ENCODE measurements at places on chromosomes 7 and 10.

GRCh38 chr10:299969-300368 is 164.7 kb downstream of the ZMYND11 start:
- peaks cover 4% of the 10 kb centered on the region for H3K4me1 ChIP-seq
- H3K27me3 ChIP-seq = no peaks in the 10 kb centered on the region
- DNase-seq = no peak
- no peak overlapping the region for H3K27ac ChIP-seq
- no peaks in the 10 kb centered on the region for H3K36me3 ChIP-seq

- H3K27me3 ChIP-seq = peaks cover 4% of the 10 kb centered on the region
- H3K4me1 ChIP-seq = peaks cover 12% of the 10 kb centered on the region
- no peak overlapping the region for H3K27ac ChIP-seq
- no peak for DNase-seq
- H3K4me3 ChIP-seq = no peak overlapping the region
- H3K36me3 ChIP-seq = no peaks in the 10 kb centered on the region
Observed at GRCh38 chr10:96333101-96333500, 25.7 kb downstream of the OPALIN start.

DNA sequence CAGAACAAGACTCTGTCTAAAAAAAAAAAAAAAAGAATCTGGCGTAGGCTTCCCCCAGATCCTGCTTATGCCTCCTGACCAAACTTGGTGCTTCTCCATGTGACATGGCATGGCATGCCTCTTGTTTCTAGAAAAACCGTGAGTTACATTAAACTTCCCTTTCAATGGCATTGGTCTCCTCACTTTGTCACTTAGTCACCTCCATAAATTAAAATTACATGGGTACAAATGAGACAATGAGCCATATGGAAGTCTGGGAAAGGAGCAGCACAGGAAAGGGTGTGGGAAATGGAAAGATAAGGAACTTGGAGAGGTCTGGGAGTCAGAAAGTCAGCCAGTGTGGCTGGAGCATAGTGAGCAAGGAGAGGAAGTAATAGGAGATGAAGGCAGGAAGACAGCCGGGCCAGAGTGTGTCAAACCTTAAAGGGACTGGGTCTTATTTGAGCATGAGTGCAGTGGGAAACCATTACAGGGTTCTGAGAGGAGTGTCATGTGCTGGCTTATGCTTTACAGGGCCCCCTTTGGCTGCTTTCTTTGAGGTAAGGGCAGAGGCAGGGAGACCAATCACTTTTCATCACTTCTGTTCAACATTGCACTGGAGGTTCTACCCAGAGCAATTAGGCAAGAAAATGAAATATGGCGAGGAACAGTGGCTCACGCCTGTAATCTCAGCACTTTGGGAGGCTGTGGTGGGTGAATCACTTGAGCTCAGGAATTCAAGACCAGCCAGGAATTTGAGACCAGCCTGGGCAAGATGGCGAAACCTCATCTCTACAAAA is 21.3 kb upstream of the ZMIZ2 start:
- peaks cover 3% of the 10 kb centered on the region for H3K4me1 ChIP-seq
- H3K4me3 ChIP-seq = no peak overlapping the region
- no peaks in the 10 kb centered on the region for H3K36me3 ChIP-seq
- H3K27me3 ChIP-seq = peaks cover 3% of the 10 kb centered on the region
- no peak for DNase-seq
- H3K27ac ChIP-seq = no peak overlapping the region

- no peaks in the 10 kb centered on the region for H3K36me3 ChIP-seq
- H3K27me3 ChIP-seq = peaks cover 2% of the 10 kb centered on the region
- no peaks in the 10 kb centered on the region for H3K4me1 ChIP-seq
- DNase-seq = no peak
- no peak overlapping the region for H3K27ac ChIP-seq
- H3K4me3 ChIP-seq = no peak overlapping the region
Observed at GRCh38 chr7:26655781-26656180, 208.6 kb downstream of the SKAP2 start.

- H3K27me3 ChIP-seq = no peaks in the 10 kb centered on the region
- no peak overlapping the region for H3K27ac ChIP-seq
- H3K36me3 ChIP-seq = peaks cover 37% of the 10 kb centered on the region
Observed at GRCh38 chr10:92972066-92972870, 88.3 kb upstream of the CYP26C1 start.

DNA sequence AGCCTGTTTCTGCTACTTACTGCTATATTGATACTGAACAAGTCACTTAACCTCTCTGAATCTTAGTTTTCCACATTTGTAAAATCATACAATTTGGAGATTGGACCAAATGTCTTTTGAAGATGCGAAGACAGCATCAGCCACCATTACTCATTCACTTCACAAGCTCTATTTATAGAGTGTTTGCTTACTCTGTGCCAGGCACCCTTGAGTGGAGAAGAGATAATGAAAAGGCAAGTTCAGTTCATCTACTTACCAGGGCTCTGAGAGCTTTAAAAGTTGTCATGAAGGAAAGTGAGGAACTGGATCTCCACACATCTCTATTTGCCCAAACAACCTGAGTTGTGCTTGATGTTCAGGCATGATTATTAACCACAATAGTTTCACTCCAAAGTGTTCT is 277.5 kb downstream of the CSTF2T start:
- H3K27ac ChIP-seq = no peak overlapping the region
- no peaks in the 10 kb centered on the region for H3K36me3 ChIP-seq
- no peak for DNase-seq

GRCh38 chr10:22624287-22624738 is 90.1 kb downstream of the PIP4K2A start:
- peak overlapping the region; percentile 84 for H3K27ac ChIP-seq
- H3K4me3 ChIP-seq = peak overlapping the region; percentile 39
- H3K27me3 ChIP-seq = no peaks in the 10 kb centered on the region
- peaks cover 93% of the 10 kb centered on the region for H3K4me1 ChIP-seq
- peaks cover 9% of the 10 kb centered on the region for H3K36me3 ChIP-seq
- no peak for DNase-seq

DNA sequence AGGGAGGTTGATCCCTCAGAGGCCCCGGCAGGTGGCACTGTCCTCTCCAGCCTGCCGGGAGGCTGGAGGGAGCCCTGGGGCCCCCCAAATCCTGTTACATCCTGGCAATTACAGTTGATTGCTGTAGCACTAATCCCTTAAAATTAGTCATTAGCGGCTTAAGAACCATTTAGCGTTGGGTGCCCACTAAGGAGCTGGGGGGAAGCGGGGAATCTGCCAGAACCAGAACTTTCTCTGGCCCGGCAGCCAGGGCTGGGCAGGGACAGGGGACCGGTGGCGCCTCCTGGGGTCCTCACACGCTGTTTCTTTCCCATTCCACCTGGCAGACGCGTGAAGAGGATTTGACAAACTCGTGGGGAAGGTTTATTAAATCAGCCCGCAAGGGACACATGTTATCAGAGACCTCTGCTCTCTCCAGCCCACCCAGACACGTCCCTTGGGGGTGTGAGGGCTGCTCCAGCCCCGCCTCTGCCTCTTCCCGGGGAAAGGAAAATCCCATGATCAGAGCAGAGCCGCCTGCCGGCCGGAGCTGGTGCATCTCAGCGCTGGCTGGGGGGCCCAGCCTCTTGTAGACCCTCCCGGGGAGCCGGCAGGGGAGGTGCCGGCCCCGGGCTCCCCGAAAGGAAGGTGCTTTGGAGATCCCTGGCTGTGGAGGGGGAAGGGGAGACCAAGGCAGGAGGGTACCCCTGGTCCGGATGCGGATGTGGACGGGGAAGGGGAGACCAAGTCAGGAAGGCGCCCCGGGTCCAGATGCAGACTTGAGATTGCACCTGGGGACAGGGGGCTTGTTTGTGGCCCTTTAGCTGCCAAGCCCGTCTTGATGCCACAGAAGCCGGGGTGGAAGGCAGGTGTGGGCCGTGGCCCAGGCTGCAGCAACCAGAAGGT is 142.7 kb downstream of the ELFN1 start:
- H3K27ac ChIP-seq = no peak overlapping the region
- H3K4me1 ChIP-seq = peaks cover 3% of the 10 kb centered on the region
- H3K4me3 ChIP-seq = no peak overlapping the region
- H3K36me3 ChIP-seq = no peaks in the 10 kb centered on the region

DNA sequence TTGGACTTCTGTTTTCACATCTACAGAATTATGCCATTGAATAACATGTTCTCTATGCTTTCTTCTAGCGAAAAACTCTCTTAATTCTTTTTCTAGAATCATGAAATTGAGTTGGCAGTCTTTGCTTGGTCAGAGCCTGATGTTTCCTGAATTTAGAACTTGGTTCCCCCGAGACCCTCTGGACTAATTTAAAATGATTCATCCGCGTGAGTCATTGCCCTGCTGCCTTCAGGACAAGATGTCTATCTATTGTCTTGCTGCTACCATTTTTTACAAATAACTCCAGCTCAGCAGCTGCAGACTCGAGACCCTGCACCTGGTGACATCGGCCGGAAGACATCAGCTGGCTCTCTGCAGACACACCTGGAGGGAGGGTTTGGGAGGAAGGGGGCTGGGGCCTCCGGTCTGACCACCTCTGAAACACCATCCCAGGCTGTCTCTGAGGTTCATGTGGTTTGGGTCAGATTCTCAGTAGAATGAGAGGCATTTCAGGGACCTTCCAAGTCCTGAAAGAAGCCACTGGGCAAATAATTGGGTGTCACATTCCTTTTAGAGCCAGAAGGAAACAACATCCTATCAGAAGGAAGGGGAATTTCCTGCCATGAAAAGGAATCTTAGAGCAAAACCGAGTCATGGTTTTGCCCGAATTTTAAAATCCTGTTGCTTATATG is 20.9 kb upstream of the KLF6 start:
- peak overlapping the region; percentile 66 for H3K4me3 ChIP-seq
- H3K4me1 ChIP-seq = peaks cover 4% of the 10 kb centered on the region
- H3K27me3 ChIP-seq = no peaks in the 10 kb centered on the region
- no peak overlapping the region for H3K27ac ChIP-seq
- DNase-seq = no peak

DNA sequence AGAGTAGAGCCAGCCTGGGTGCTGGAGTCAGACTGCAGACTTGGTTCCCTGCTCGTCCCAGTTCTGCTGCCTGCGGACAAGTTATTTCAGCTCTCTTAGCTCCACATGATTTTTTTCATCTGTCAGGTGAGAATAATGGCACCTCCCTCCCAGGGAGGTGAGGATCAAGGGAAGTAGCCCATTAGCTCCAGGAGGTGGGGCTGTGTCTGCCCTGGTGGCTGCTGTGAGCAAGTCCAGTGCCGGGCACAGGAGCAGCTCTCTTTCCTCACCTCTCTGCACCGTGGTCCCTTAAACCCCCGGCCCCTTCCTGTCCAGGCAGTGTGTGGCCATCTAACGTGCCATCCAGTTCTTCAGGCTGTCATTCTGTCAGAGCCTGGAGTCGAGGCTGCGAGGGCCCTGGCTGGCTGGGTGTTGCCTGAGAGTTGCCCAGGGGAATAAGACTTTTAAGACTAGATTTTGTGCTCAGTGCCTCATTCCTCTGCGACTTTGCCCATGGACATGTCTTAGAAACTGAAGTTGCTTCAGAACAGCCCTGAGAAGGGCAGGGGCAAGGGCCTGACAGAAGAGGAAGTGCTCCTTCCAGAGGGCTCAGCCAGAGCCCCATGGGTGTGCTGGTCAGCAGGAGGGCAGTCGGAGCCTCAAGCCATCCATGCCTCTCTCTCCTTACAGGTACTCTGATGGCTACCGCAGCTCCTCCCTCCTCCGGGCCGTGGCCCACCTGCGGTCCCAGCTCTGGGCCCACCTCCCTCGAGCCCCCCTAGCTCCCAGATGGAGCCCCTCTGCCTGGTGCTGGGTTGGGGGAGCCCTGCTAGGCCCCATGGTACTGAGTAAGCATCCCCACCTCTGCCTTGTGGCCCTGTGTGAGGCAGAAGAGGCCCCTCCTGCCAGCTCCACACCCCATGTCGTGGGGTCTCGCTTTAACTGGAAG is 5.0 kb downstream of the ABCB8 start:
- DNase-seq = no peak
- peaks cover 13% of the 10 kb centered on the region for H3K4me1 ChIP-seq
- H3K27ac ChIP-seq = no peak overlapping the region
- no peaks in the 10 kb centered on the region for H3K27me3 ChIP-seq

GRCh38 chr7:80316811-80317210 is 182.2 kb downstream of the GNAI1 start:
- no peak overlapping the region for H3K27ac ChIP-seq
- peaks cover 5% of the 10 kb centered on the region for H3K4me1 ChIP-seq

DNA sequence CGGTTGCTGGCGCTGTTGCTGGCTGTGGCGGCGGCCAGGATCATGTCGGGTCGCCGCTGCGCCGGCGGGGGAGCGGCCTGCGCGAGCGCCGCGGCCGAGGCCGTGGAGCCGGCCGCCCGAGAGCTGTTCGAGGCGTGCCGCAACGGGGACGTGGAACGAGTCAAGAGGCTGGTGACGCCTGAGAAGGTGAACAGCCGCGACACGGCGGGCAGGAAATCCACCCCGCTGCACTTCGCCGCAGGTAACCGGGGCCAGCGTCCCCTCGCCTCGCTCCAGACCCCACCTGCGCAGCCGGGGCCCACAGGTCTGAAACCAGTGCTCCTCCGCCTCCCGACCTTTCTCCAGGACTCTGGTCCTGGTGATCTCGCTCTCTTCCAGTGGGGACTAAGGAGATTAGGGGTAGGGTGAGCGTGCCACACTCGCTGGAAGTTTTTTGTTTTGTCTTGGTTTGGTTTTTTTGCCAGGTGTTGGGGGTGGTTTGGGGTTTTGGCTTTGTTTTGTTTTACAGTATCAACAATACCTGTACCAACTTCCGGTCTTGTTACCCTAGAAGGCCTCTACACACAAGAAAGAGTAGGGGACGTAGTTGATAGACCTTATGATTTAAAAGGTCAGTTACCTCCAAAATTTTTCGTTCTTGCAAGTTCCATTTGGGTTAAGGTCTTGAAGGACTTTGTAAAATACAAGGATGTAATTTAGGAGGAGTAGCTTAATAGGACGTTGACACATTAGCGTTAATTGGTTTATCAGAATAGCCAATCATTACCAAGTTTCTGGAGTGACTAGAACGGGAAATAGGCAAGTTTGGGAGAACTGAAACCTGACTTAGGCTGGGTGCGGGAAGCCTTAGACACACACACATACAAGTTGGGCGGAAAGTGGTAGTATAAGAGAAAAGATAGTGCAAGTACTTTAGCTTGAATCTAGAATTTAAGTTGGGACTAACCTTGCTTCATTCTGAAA is 704 bp downstream of the TNKS2 start:
- H3K36me3 ChIP-seq = peaks cover 14% of the 10 kb centered on the region
- peak overlapping the region; percentile 92 for H3K4me3 ChIP-seq
- H3K27ac ChIP-seq = peak overlapping the region; percentile 88
- no peaks in the 10 kb centered on the region for H3K27me3 ChIP-seq
- peaks cover 72% of the 10 kb centered on the region for H3K4me1 ChIP-seq
- DNase-seq = peak; percentile 45

- no peaks in the 10 kb centered on the region for H3K36me3 ChIP-seq
- H3K4me1 ChIP-seq = no peaks in the 10 kb centered on the region
- H3K27ac ChIP-seq = no peak overlapping the region
- no peak overlapping the region for H3K4me3 ChIP-seq
- no peaks in the 10 kb centered on the region for H3K27me3 ChIP-seq
- peak; percentile 52 for DNase-seq
Observed at GRCh38 chr7:154744256-154744860, 258.6 kb downstream of the PAXIP1 start.

DNA sequence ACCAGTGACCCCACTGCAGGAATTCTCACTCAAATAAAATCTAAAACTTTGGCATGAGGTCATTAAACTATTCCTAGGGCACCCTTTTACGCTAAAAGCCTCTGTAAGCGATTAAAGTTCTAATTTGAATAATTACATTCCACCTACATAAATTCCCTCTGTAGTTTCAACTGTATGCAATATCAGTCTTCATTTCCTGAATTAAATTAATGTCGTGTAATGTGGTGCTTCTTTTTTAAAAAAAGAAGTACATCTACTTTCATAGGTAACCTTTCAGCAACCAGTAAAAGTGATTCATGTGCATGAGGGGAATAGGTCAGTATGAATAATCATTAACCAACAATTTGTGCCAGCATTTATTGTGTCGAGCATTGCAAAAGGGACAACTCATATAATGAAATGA is 44.7 kb downstream of the IMMP2L start:
- H3K36me3 ChIP-seq = peaks cover 49% of the 10 kb centered on the region
- H3K27me3 ChIP-seq = no peaks in the 10 kb centered on the region
- no peak overlapping the region for H3K27ac ChIP-seq
